GM23338 (cell line): ENCODE measurements at places on chromosomes 4 and X. TPM values are rescaled to one million over a fixed set of nuclear protein-coding genes. Genes with fewer than 3 reads are reported as not detected.
A peak's percentile ranks its signal among the peaks of the same experiment; 100 is the strongest.

Gene P2RY8
- total RNA-seq, result 0.23 TPM in 1 of 2 replicates, not detected in the other

Gene LONRF3
- 0.10 and 0.12 TPM in 2 replicates for total RNA-seq

Gene TLR6
- 0.14 TPM in 1 of 2 replicates, not detected in the other for total RNA-seq

Gene RBM47
- total RNA-seq, result 125 and 139 TPM in 2 replicates

Gene PPP1R3F
- 9.4 and 11.3 TPM in 2 replicates for total RNA-seq

DNA sequence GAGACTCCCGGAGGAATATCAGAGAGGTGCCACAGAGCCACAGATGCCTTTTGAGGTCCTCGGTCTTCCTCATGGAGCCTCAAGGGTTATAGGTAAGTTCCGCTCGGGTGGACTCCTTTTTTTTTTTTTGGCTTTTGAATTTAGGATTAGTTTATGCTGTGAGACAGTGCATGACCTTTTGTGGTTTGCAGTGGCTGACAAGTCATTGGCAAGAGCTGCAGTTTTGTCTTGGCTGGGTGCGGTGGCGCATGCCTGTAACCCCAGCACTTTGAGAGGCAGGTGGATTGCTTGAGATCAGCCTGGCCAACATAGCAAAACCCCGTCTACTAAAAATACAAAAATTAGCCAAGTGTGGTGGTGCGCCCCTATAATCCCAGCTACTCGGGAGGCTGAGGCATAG lies 4.5 kb upstream of the GRSF1 start:
- no peak for DNase-seq

- DNase-seq, result peak; percentile 90
Observed at GRCh38 chr4:152591396-152591795, 55.5 kb upstream of the FBXW7 start.

- peak; percentile 19 for DNase-seq
Observed at GRCh38 chr4:146032234-146032860, 93.7 kb upstream of the ZNF827 start.

- peak; percentile 1 for DNase-seq
Observed at GRCh38 chr4:117135634-117136354, 50.4 kb upstream of the TRAM1L1 start.
